ENCODE measurements at places on chromosomes 2 and 18.

GRCh38 chr18:60024857-60025256 is 125.1 kb downstream of the PMAIP1 start:
- no peak for DNase-seq

DNA sequence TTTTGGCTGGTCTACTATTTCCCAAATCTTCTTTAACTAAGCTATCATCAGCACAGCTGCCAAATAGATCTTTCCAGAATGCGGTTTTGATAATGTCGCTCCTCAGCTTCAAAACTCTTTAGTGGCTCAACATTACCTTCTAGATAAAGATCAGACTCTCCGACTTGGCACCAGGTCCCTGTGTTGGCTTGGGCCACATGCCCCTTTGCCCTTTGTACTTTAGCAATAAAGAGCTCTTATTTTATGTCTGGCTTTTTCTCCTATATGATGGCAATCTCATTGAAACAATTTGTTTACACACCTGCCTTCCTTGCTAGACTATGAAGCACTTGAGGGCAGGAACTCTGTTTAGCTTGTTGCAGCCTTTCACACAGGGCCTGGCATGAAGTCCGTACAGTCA is 128.9 kb upstream of the GATA6 start:
- DNase-seq = no peak

- no peak for DNase-seq
These were observed 324.0 kb upstream of the ACVR2A start for GRCh38 chr2:147520817-147521216.

DNA sequence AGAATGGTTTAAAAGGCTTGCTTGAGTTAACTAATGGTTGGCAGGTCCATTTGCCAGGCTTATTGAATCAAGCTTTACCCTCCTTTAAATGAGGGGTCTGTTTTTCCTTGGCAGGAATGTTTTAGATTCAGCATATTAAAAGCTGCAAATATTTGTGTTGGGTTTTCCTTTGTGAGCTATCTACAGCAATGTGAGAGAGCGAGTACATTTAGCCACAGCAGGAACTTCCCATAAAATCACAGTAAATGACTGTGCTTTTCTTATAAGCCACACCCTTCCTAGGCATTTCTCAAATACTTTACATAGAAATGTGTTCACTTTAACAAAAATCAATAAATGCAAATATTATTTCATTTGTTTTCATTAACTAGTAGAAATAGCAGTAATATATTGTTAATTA is 23.9 kb downstream of the CALCRL start:
- no peak for DNase-seq

- DNase-seq = no peak
These were observed 55.1 kb downstream of the KCNG3 start for GRCh38 chr2:42438685-42439084.

DNA sequence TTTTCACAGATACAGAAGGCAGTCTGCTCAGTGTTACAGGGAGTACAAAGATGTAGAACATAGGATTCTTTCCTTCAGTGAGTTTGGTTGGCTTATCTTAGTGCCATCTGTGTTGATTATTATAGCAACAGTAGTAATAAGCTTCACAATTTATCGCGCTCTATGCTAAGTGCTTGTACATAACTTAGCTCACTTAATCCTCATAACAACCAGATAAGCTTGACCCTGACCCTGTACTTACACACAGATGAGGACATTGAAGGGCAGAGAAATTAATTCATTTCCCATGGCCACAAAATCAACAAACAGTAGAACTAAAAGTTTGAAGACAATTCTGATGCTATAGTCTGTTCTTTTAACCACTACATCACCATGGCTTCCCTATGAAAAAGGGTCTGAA is 121.8 kb downstream of the SPHKAP start:
- no peak for DNase-seq

- no peak for DNase-seq
These were observed 5.6 kb downstream of the DES start for GRCh38 chr2:219423652-219424377.

- DNase-seq = peak; percentile 91
These were observed 555 bp downstream of the TMEM18 start for GRCh38 chr2:676647-677055.

DNA sequence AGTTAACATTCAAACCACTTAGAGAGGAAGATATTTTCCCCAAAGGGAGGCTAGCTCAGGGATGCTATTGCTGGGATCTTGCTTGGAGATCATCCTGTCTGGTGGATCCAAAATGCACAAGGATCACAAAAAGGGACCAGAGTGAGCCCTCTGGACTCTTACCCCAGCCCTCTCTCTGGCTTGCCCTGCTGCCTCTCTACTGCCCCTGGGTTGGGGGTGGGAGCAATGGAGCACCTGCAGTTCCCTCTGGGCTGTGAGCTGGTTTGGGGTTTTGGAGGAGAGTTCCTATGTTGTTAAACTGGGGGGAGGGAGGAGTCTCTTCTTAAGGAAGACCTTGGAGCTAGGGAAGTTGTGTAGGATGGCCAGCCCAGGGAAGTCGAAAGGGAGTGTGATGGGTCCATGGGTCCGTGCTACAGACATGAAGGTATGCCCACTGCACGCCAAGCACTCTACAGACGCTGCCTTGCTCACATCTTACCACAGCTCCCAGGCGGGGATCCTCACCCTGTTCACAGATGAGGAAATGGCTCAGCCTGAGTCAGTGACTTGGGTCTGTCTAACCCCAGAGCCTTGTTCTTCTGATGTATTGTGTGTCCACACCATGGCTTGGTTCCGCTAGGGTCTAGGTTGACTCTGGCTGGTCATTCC is 3.8 kb downstream of the LBH start:
- peak; percentile 56 for DNase-seq

GRCh38 chr2:155770516-155770915 is 562.0 kb downstream of the NR4A2 start:
- DNase-seq = no peak

DNA sequence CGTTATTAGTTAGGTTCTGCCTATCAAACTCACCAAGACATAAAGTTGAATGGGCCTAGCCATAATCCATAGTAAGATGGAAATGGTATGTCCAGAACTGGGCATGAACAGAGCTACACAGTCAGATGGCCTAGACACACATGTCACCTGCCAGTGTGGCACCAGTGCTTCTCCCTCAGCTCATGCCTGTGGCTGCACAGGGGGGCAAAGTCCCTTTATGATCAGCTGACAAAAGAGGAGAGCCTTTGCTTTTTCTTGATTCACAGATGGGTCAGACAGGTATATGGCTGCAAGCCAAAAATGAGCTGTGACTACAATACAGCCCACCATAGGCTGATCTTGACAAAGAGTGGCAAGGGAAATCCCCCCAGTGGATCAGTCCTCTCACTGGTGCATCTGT is 28.3 kb upstream of the STARD7 start:
- no peak for DNase-seq

GRCh38 chr2:128556633-128557032 is 238.0 kb upstream of the HS6ST1 start:
- DNase-seq = no peak

- DNase-seq = no peak
These were observed 12.3 kb upstream of the TNFRSF11A start for GRCh38 chr18:62312851-62313250.

GRCh38 chr2:212451786-212452231 is 86.8 kb downstream of the ERBB4 start:
- DNase-seq = no peak

- no peak for DNase-seq
These were observed 169.7 kb upstream of the SMAD2 start for GRCh38 chr18:48100165-48100575.

DNA sequence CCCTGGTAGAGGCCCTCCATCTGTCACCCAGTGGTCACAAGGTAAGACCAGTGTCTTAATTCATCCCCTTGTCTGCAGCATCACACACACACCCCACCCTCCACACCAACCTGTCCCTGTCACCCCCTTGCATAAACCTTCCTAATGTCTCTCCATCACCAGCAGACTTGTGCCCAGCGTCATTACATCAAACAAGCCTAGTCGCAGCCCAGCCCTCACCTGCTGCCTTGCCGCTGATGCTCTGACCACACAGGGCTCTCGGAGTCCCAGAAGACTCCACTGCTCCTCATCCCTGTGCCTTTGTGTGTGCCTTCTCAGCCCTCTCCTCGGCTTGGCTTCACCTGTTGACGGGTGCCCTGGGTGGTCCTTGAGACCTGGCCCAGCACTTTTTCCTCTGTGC is 171.2 kb downstream of the GLI2 start:
- no peak for DNase-seq

GRCh38 chr2:239729681-239730566 is 295.2 kb downstream of the NDUFA10 start:
- DNase-seq = no peak

- DNase-seq = no peak
These were observed 237.4 kb upstream of the VRK2 start for GRCh38 chr2:57809230-57809629.

DNA sequence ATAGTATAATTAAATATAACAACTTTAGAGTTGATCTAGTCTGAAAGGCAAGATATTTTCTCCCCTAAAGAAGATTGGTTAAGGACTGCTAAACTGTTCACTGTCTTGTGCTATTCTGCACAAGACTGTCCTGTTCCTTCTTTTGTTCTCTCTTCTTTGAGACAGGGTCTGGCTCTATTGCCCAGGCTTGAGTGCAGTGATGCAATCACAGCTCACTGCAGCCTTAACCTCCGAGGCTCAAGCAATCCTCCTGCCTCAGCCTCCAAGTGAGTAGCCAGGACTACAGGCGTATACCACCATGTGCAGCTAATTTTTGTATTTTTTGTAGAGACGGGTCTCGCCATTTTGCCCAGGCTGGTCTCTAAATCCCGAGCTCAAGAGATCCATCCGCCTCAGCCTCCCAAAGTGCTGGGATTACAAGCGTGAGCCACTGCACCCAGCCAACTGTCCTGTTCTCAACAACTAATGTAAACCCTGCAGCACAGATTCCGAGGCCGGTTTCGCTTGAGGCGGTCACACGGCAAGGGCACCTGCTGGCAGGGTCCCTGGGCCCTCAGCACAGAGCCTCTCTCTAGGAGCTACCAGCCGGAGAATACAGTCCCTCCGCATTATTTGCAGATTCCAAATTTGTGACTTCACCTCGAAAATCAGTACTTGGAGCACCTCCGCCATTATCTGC is 16.4 kb downstream of the PXDN start:
- DNase-seq = no peak

DNA sequence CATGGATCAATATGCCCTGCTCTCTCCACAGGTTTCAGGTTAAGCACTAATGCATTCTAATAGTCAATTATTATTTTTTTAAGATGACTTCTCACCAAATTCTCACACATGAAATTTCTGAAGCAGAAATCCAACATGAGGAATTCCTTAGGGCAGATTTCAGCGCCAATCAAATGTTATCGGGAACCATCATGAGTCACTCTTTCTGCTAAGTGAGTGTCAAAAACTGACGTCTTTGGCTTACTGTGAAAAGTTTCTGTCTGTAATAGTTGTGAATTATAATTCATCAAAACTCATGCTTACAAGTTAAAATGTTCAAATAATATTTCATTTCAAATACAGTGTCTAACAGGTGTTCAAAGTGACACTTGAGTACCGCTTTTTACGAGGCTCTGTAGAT is 1038.6 kb downstream of the SOCS6 start:
- DNase-seq = no peak

DNA sequence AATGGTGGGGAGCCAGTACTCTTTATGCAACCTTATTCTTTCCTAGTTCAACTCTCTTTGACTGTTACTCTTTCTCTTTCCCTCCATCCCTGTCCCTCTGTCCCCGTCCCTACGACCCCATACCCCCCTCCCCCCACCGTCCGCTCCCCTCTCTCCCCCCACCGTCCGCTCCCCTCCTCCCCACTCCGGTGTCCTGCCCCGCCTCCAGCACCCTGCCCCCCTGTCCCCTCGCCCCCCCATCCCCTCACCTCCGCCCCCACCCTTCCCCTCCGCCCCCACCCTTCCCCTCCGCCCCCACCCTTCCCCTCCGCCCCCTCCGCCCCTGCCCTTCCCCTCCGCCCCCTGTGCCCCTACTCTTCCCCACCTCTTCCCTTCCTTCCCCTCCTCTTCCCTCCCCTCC is 128.4 kb downstream of the LPIN1 start:
- no peak for DNase-seq

DNA sequence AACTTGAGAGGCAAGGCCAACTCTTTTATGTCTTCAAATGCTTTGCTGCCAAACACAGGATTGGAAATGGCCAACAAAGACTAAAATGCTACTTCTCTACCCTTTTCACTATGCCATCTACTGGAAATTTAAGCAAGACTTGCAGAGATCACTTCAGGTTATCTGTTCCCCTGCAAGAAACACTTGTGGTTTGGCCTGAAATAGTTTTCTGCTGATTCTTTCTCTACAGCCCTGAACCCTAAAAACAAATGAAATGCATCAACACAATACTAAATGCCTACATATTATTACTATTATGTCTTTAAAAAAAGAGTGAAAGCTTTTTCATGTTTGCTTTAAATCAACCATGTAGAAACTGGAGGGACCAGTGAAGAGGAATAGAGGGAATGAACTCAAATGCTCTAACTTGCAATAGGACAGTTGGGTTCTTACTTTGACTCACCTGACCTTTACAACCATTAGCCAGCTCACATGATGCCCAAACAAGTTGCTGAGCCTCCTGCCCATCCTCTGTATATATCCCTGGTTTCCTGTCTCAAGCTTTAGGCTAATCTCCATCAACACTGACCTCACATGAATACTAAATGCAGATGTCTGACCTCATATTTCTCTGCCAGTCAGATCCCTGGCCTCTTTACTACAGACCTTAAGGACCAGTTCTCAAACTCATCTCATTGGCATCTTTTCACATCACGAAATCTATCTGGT is 17.5 kb upstream of the ADAM17 start:
- DNase-seq = no peak

DNA sequence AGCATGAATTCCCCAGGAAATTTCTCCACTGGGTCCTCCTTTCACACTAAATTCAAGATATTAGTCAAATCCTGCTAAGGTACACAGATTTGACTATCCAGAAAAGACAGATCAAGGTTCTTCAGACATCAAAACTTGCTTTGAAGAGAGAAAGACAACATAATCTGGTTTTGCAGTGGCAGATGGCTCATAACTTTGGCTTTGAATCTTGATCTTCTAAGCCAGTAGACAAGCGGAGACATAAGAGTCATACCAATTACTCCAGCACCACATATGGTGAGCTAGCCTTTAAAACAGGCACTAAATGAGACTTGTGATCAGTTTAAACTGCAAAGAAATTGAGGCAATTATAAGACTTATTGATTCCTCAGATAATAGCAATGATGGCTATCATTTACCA is 29.3 kb downstream of the PDE11A start:
- DNase-seq = no peak

- no peak for DNase-seq
These were observed 321.9 kb downstream of the RAD51AP2 start for GRCh38 chr2:17196380-17196779.

GRCh38 chr2:61966087-61966727 is 60.7 kb downstream of the COMMD1 start:
- DNase-seq = no peak

DNA sequence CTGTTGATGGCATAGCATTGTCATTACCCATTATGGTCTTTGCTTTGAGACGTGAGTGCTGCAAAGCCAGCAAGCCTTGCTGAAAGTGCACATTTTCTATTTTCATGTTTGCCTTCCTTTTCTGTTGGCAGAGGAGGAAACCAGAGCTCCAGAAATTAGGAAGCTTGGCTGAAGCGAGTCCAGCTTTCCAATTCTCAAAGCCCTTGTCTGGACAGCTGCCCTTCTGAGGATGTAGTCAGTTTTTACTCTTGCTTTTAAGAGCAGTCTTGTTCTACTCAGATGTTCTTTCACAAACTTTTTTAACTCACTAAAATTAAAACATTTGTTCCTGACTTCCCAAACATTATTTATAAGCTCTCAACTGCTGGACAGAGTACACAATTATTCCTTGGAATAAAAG is 93.8 kb downstream of the ICOS start:
- DNase-seq = no peak
